ENCODE measurements at places on chromosomes 3 and 15. TPM values are rescaled to one million over a fixed set of nuclear protein-coding genes. Genes with fewer than 3 reads are reported as not detected.
A peak's percentile ranks its signal among the peaks of the same experiment; 100 is the strongest.

DNA sequence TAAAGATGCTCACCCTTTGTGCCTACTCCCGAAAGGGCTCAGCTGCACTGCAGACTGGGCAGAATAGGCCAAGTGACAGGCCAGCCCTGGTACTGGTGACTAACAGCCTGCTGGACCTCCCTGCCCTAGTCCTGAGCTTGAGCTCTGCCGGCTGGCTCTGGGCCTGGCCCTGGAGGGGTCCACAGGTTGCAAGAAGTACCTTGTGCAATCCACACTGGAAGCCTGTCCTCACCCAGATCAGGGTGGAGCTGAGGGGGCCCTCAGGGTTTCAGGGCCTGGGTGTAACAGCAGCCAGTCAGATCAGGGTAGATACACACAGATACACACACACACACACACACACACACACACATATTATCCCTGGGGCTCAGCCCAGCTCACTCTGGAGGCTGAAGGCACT lies 27.3 kb upstream of the PLA2G4D start:
- no peak for DNase-seq

GRCh38 chr3:119589102-119589773 lies 8.4 kb upstream of the PLA1A start:
- DNase-seq: no peak

The FGD5 gene
- 3.8 TPM for polyA plus RNA-seq

DNA sequence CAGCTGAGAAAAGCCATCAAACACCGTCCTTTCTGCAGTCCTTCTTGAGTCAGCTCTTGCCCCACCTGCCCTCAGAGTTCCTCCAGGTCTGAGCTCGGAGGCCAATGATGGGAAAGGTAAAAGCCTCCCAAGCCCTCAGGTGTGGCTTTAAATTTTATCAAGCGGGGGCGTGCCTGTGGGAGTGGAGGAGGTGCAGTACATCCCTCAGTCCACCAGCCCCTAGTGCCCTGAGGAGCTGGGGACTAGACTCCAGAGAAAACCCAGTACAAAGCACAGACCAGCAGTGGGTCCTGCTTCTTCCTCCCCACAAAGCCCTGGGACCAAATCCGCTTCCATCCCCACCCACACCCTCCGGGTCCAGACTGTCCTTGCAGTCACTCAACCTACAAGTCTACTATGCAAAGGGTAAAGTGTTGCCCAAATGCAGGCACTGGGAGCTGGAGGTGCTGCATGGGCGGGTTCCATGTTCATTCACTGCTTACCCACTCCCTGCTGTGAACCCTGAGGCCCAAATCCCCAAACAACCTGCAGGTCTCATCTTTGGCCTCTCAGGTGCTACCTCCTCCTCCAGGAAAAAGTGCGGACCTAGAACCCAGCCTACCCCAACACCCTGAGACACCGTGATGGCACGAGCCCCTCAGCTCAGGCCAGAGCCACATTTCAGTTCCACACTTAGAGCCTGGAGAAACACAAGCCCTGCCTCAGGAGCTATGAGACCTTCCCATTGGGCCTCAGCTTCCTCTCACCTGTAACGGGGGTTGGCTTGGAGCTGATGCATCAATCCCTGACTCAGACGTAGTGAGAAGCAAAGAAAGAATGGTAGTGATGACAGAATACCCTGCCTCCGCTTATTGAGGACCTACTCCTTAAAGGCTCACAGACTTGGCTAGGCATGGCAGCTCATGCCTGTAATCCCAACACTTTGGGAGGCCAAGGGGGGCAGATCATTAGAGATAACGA lies 2.4 kb downstream of the PFKFB4 start:
- no peak for DNase-seq

The SPINK8 gene
- not detected for polyA plus RNA-seq

The SH3BP5 gene
- polyA plus RNA-seq: 42.8 TPM

DNA sequence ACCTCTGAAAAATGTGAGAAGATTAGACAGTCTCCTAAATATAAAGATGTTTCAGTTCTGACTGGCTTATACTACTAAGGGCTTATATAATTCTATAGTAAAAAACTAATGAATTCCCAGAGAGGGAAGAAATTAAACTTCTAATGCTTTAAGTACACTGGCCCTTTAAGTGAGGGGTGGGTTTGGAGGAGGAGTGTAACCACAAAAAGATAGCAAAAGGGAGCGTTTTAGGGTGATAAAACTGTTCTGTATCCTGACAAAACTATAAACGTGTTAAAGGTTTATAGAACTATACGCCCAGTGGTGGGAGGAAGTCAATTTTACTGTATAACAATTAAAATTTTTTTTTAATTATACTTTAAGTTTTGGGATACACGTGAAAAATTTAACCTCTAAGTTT lies 45.8 kb downstream of the CEP152 start:
- DNase-seq: no peak

- DNase-seq: no peak
Observed at GRCh38 chr15:71232411-71232810, 117.1 kb downstream of the THSD4 start.

- no peak for DNase-seq
Observed at GRCh38 chr15:67945951-67946700, 106.3 kb upstream of the RNU6-1 start.

- DNase-seq: no peak
Observed at GRCh38 chr3:33994568-33994967, 196.1 kb downstream of the PDCD6IP start.

The P2RY1 gene
- polyA plus RNA-seq: 1.4 TPM

DNA sequence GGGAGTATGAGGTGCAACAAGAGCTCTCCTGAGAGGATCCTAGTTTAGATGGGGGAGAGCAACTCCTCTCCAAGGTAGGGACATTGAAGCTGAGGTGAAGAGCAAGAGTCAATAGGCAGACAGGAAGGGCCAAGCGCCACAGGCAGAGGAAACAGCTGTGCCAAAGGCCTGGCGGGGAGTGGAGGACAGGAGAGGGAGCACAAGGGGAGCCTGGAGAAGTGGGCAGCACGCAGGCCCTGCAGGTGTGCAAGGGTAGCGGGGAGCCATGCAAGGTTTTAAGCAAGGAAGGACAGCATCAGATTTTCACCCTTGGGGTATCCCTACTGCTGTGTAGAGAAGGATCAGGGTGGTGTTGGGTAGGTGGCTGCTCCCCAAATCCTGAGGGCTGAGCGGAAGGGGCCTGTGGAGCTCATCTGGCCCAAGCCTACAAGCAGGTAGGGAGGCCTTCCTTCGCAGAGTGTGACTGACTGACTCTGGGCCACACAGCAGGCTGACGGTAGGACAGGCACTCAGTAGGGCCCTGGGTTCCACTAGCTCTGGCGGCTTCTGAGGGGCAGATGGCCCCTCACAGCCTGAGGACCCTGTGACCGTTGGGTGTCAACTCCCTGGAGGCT lies 13.3 kb downstream of the CHST13 start:
- DNase-seq: peak; percentile 23

DNA sequence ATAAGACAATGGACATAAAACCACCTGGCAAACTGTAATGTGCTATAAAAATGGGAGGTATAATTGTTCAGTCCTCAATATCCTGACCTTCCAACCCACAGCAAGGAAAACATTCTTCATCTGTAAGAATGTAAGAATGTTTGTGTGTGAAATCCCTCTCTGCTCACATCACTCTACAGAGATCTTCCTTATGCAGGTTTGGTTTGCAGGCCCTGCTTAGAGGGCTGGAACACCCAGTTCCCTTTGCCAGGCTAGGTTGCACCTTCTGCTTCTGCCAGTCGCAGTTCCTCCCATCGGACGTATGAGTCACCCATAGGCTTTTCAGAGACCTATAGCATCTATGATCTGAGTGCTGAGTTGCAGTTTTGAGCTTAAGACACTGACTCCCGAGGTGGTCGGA lies 24.1 kb upstream of the MINAR1 start:
- DNase-seq: no peak

DNA sequence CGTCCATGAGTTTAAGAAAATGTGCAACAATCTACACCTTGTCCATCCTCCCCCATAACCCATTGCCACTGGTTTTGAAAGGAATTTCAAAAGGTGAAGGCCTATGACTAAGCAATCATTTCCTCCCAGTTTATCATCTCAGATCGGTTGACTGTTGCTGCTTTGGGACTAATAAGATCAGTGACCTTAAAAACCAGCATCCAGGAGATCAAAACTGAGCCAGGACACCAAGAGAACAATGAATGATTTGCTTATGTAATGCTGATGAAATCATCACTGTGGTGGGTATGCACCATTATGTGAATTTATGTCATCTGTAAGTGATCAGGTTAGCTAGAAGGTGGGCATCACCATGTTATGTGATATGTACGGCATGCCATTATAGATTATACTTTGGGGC lies 195.5 kb downstream of the SSR3 start:
- DNase-seq: no peak

GRCh38 chr15:27123808-27124207 lies 152.8 kb downstream of the GABRG3 start:
- DNase-seq: no peak

The GPR27 gene
- 0.10 TPM for polyA plus RNA-seq

GRCh38 chr15:92819278-92820235 lies 80.6 kb upstream of the CHD2 start:
- no peak for DNase-seq

Measured in psoas muscle (tissue), 8 donors.